RCC 7860 (cell line): ENCODE measurements at places on chromosomes 5 and 9.
A peak's percentile ranks its signal among the peaks of the same experiment; 100 is the strongest.

GRCh38 chr9:69155341-69156030, 18.6 kb upstream of the TJP2 start:
- no peak for DNase-seq

DNA sequence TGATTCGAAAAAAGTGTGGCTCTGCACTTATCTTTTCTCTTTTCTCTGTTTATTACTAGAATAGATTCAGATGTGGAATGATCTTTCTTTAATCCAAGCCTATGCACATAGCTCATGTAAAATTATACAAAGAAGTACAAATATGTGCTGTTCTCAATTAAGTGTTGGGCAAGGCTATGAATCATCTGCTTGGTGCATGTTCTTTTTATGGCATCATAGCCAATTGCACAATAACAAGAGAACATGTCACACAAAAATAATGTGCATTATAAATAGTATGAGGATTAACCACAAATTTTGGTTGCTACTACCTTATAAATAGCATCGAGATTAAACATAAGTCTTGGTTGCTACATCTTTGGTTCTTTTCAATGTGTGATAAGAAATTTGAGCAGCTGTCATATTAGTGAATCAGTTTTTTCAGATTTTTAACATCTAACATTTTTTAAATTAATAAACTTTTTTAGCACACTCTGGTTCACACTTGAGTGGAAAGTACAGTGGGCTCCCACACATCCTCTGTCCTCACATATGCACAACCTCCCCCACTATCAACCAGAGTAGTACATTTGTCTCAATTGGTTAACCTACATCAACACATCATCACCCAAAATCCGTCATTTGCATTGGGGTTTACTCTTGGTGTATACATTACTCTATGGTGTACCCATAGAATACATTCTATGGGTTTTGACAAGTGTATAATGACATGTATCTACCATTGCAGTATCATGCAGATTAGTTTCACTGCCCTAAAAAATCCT, 6.8 kb upstream of the RECK start:
- peak; percentile 49 for DNase-seq

- no peak for DNase-seq
These were observed 38.5 kb downstream of the VPS13A start for GRCh38 chr9:77215874-77216273.

DNA sequence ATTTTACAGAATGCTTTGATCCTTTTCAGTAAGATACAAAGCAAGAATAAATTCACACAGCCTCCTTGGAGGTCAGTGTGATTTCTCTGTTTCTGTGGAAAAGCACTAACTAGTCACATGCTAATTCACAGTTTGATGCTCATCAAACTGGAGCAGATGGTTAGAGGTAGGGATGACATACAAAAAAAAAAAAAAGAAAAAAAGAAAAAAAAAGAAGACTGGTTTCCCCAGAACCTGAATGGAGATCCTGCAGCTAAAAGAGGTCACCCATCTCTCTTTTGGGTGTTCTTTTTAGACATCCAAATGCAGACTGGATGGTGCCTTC, 123.7 kb upstream of the ANKRD55 start:
- DNase-seq = no peak
